Urinary bladder (tissue), 4 donors: ENCODE measurements at places on chromosomes 11 and 22. TPM values are rescaled to one million over a fixed set of nuclear protein-coding genes. Genes with fewer than 3 reads are reported as not detected.

The WDR74 gene
- 31.1 TPM for total RNA-seq

The PTPRCAP gene
- total RNA-seq = 1.2 TPM

GRCh38 chr11:44652901-44653644, 73.7 kb upstream of the TSPAN18 start:
- DNase-seq = no peak

DNA sequence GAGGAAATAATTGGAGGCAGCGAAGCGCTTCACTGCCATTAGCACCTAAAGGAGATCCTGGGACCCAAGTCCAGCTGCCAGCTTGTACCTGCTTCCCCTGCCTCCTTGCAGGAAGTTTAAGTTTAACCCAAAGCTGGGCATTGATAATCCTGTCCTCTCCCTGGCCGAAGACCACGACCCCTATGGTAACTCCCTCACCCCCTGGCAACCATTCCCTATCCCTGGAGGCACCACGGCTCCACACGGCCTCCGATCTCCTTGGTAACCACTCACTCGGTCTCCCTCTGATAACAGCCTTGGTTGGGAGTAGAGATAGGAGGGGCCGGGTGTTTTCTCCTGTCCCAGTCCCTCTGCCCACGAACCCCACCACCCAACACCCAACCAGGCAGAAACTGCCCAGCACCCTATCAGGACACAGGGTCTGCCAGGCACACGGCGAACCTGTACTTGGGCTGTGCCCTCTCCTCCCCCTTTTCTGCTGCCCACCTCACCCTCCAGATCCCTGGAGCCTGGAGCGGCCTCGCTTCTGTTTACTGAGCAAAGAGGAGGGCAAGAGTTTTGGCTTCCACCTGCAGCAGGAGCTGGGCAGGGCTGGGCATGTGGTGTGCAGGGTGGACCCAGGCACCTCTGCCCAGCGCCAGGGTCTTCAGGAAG, 833 bp downstream of the NHERF4 start:
- no peak for DNase-seq

- peak; percentile 37 for DNase-seq
Measured at GRCh38 chr11:45146072-45147016, at the start of gene PRDM11. Gene PRDM11 (plus strand): TSS chr11:45146639. CDS start chr11:45181767, 35,128 bp downstream.

- DNase-seq = no peak
Measured at GRCh38 chr22:38135133-38135706, 24.7 kb upstream of the BAIAP2L2 start.

DNA sequence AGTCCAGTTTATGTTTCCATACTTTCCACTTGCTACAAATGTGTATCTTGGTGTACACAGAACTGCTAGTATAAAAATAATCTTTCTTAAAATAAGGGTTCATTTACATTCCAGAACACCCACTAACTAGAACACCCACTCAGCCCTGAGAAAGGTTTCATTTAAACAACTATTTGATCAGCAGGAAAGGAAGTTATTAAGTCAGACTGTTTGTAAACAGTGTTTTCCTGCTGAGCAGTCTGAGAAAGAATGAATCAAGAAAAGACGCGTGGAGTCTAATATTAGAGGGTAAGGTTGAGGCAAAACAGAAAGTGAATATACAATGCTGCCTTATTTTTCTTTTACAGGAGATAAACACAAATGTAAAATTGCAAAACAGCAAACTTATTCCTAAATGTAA, 32.7 kb downstream of the NARS2 start:
- no peak for DNase-seq
